ENCODE measurements at places on chromosomes 3 and 15. TPM values are rescaled to one million over a fixed set of nuclear protein-coding genes. Genes with fewer than 3 reads are reported as not detected.

GOLGA6D gene
- total RNA-seq = not detected

GALNT15 gene
- 215 TPM for total RNA-seq

DNA sequence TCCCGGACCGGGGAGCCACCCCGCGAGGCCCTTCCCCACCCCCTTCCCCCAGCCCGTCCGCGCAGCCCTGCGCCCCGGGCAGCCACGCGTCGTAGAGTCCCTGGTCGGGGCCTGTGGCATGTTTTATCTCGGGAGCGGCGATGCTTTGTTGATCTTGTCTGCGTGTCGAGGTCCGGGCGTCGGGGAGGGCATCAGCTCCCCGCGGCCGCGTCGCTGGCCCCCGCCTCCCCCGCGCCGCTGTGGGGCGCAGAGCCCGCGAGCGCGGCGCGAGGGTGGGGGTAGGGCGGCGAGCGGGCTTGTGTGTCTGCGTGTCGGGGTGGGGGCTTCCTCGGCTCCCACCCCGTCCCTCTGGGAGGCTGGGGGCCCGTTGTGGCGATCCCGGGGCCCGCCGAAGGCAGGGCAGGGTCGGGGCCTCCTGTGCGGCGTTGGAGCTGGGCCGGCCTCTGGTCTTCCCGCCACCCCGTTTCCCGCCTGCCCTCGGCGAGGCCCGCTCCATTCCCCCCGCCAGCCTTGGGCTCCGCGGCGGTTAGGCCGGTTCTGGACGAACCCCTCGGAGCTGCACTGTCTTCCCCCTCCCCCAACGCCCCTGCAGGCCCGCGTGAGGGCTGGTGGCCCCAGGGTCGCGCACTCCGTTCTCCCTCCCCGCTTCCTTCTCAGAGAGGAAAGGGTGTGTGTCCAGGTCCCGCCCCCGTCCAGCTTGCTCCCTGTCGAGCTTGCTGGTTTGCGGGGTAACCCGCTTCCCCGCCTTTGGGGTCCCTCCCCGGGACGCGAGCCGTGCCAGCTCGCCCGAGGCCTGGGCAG is 695 bp downstream of the GMPS start:
- peaks cover 5% of the 10 kb centered on the region for H3K4me1 ChIP-seq
- peak; percentile 61 for DNase-seq
- no peaks in the 10 kb centered on the region for H3K27me3 ChIP-seq
- peak overlapping the region; percentile 86 for H3K4me3 ChIP-seq
- peak overlapping the region; percentile 93 for H3K27ac ChIP-seq

DNA sequence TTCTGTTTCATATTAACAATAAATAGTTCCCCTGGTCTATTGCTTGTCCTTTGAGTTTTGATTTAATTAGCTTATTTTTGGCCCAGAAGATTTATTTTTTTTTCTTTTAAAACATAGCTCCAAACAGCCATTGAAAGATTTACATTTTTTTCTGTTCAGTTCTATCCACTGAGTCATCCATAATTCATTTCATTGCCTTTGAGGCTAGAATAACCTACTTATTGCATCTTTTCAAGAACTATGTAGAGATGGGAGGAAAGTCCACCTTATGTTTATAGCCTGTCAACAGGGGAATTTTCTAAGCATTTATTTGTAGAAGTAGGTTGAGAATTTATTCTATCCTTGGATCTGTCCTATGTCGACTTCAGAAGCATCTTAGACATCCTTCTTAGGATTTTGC is 53.4 kb upstream of the CHD2 start:
- no peaks in the 10 kb centered on the region for H3K36me3 ChIP-seq
- H3K4me3 ChIP-seq = no peak overlapping the region
- no peaks in the 10 kb centered on the region for H3K27me3 ChIP-seq
- DNase-seq = no peak

GRCh38 chr15:60480149-60480548 is 1.2 kb upstream of the ICE2 start:
- H3K27ac ChIP-seq = peak overlapping the region; percentile 2
- DNase-seq = no peak
- no peak overlapping the region for H3K4me3 ChIP-seq
- no peaks in the 10 kb centered on the region for H3K27me3 ChIP-seq
- H3K36me3 ChIP-seq = no peaks in the 10 kb centered on the region

- H3K4me3 ChIP-seq = no peak overlapping the region
- H3K4me1 ChIP-seq = no peaks in the 10 kb centered on the region
- no peak overlapping the region for H3K27ac ChIP-seq
- no peaks in the 10 kb centered on the region for H3K27me3 ChIP-seq
- no peaks in the 10 kb centered on the region for H3K36me3 ChIP-seq
- DNase-seq = no peak
Observed at GRCh38 chr3:37772773-37773354, 88.8 kb upstream of the CTDSPL start.

DNA sequence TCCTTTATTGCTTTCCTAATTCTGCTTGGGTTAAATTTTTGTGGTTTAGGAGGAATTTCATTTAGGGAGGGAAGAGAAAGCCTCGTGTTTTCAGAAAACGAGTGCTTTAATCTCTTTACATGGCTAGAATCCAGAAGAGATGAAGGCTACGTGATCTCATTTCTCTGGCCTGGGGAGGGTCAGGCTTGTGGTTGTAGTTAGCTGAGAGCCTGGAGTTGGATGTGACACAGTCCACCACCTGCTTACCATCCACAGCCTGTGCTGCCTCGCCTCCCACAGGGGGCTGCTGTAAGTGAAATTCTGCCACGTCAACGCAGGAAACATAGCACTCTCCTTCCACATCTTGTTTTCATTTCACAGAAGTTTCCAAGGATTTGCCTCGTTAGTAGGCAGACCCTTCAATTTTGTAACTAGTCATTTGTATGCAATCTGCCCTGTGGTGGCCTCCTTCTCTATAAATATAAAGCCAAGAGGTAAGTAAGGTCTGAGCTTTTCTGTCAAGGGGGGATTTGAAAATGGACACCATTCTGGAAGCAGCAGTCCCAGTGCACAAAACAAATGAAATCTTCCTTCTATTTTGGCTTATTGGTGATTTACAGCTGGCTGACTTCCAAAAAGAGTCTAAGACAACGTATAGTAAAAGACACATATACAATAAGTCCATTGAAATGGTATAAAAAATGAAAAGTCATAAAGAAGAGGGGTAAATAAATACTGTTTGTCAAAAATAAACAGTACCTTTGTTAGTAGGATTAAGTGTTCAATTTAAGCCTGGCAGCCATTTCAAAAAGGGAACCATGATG is 3.4 kb downstream of the GXYLT2 start:
- H3K4me3 ChIP-seq = no peak overlapping the region
- peak overlapping the region; percentile 81 for H3K27ac ChIP-seq
- no peaks in the 10 kb centered on the region for H3K36me3 ChIP-seq
- DNase-seq = no peak
- no peaks in the 10 kb centered on the region for H3K27me3 ChIP-seq

DNA sequence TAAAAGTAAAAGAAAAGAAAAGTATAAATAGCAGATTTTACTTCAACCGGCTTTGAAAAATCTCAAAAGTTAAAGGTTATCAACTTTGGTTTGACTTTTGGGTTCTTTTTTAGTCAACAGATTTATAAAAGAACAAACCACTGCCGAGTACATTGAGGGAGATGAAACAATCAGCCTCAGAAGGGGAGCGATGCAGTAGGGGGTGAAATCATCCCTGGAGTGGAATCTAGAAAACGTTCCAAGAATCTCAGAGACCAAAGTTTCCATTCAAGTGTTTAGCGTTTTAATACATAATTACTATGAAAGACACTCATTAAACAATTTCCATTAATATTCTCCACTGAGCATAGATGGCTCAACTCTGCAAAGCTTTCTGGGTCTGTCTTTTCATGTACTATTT is 745.5 kb downstream of the NR2F2 start:
- no peak overlapping the region for H3K4me3 ChIP-seq
- no peaks in the 10 kb centered on the region for H3K4me1 ChIP-seq
- H3K27me3 ChIP-seq = no peaks in the 10 kb centered on the region
- no peak for DNase-seq
